ENCODE measurements at places on chromosomes 2 and 18.

DNA sequence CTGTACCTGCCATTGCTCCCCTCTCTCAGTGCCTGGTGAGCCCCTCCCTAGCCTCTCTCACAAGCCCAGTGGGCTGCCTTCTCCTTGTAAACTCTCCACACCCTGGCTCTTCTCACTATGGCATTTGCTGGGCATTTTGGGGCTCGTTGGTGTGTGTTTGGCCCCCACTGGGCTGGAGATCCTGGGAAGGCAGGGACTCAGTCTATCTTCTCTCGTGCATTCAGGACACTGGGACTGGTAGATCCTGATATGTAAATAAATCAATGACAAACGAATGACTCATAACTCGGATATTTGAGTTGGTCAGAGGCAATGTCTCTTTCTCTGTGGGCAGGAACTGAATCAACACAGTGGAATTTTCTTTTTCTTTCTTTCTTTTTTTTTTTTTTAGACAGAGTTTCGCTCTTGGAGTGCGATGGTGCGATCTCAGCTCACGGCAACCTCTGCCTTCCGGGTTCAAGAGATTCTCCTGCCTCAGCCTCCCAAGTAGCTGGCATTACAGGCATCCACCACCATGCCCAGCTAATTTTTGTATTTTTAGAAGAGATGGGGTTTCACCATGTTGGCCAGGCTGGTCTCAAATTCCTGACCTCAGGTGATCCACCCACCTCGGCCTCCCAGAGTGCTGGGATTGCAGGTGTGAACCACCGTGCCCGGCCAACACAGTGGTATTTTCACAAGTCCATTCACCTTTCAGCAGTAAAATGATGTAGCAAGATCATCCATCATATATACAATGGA, 144.6 kb upstream of the SPRED2 start:
- DNase-seq = no peak

DNA sequence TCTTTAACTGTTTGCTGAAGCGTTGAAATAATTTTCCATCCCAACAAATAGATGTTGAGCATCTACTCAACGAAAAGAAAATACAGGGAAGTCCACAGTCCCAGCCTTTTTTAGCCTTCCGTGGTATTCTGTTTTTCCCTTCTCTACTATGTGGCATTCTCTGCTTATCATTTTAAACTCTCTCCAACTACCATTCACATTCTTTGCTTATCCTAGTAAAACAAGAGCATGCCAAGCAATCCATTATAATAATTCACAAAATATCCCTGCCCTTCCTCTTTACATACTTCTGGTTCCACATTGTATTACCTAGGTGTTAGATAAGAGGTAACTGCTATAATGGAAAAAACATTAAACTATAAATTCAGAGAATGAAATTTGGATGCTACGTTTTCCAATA, 1.6 kb upstream of the SESTD1 start:
- no peak for DNase-seq

DNA sequence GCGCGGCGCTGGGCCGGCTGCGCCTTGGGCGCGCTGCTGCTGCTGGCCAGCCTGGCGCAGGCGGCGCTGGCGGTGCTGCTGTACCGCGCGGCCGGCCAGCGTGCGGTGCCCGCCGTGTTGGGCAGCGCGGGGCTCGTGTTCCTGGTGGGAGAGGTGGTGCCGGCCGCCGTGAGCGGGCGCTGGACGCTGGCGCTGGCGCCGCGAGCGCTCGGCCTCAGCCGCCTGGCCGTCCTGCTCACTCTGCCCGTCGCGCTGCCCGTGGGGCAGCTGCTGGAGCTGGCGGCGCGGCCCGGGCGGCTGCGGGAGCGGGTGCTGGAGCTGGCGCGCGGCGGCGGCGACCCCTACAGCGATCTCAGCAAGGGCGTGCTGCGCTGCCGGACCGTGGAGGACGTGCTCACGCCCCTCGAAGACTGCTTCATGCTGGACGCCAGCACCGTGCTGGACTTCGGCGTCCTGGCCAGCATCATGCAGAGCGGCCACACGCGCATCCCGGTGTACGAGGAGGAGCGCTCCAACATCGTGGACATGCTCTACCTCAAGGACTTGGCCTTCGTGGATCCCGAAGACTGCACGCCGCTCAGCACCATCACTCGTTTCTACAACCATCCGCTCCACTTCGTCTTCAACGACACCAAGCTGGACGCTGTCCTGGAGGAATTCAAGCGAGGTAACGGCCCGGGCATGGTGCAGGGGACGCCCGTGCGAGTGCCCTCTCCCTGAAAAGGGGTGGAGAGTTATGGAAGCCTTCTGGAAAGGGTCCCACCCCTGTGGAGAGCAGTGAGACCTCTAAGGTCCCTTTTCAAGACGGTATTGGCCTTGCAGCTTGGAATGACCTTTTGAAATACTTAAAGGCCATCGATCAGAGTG, 1.0 kb downstream of the CNNM3 start:
- no peak for DNase-seq

- DNase-seq = no peak
Measured at GRCh38 chr2:52934920-52935640, 832.5 kb upstream of the CHAC2 start.

DNA sequence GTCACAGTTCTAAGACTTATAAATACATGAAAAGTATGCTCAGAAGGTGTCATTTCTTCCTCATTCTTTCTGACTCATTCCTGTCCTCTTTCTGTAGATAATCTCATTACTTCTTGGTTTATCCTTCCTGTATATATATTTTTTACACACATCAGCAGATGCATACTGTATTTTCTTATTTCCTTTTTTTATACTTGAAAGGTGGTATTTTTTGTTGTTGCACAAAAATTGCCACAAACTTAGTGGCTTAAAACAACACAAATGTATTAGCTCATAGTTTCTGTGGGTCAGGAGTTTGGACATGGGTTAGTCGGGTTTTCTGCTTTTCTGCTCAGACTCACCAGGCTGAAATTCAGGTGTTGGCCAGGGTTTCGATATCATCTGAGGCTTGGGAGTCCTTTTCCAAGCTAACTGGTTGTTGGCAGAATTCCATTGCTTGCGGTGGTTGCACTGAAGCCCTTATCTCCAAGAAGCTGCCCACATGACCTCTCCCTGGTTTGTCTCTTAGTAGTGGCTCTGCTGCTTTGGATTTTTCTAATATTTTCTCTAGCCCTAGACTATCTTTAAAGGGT, 162.6 kb downstream of the FMNL2 start:
- DNase-seq = no peak

GRCh38 chr2:220893411-220893810, 678.7 kb downstream of the EPHA4 start:
- DNase-seq = no peak

GRCh38 chr2:122340246-122340645, 584.8 kb downstream of the TSN start:
- DNase-seq = no peak

DNA sequence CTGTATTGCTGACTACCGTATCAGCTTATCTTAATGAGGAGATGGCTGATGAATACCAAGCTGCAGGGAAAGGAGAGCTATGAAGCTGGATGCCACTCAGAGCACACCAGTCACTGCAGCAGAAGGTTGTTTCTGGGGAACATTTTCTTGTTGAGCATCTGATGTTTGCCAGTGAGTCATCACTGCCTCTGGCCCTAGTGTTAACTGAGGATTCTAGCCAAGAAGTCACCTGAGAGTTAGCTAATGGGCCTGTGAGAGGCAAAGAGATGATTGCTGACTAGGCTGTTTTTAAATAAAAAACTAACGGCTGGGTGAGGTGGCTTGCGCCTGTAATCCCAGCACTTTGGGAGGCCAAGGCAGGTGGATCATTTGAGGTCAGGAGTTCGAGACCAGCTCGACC, 37.9 kb downstream of the CCDC150 start:
- no peak for DNase-seq

- no peak for DNase-seq
Measured at GRCh38 chr2:28160986-28161425, 231.7 kb upstream of the FOSL2 start.

DNA sequence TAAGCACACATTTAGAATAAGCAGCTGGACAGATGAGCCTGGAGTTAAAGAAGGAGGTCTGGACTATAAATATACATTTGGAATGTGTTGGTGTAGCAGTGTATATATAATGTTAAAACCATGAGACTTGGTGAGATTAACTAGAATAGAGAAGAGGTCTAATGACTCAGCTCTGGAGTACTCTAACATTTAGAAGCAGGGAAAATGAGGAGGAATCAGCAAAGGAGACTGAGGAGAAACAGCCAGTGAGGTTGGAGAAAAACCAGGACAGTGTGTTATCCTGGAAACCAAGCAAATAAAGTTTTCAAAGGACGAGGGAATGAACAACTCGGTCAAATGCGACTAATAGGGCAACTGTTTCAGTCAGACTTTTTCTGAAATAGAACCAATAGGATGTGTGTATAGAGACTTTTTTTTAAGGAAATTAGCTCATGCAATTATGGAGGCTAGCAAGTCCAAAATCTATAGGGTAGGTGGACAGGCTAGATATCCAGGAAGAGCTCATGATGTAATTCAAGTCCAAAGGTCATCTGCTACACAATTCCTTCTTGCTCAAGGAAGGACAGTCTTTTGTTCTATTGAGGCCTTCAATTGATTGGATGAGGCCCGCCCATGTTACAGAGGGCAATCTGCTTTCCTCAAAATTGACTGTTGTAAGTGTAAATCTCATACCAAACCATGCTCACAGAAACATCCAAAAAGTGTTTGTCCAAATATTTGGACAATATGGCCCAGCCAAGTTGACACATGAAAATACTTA, 10.8 kb upstream of the SESTD1 start:
- DNase-seq = no peak

Measured in SIG-M5 (cell line).